Stimulated activated CD8-positive, alpha-beta memory T cell treated with anti-CD3 and anti-CD28 coated beads, Interleukin-12 subunit alpha, Interleukin-12 subunit beta, amount 100 ng/mL, for 1 hour (primary cell): ENCODE measurements at places on chromosomes 5 and 9.

DNA sequence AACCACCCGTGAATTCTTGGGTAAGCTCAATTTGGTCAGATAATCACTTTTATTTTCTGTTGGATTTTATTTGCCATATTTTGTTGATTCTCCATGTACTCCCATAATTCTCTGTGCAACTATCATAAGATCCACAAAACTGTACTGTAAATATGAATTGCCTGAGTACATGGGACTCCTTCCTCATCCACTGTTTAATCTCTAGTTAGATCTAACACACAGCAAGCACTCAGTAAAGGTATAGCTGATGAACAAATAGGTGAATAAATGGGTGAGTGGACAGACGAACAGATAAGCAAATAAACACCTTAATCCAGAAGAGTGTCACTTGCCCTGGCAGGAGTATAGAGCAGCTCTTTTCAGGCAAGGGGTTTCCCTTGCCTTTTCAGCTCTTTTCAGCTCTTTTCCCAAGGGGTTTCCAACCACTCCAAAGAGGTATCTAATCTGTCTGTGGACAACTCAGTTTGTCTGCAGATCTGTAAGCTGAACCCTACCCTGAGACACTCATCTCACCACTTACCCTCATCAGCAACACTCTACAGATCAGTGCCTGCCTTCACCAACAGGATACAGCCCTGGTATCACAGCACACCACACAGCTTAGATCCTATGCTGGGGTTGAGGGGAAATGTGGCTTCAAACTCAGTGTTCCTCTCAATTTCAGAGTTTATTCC, 51.2 kb downstream of the SIL1 start:
- no peak for DNase-seq

DNA sequence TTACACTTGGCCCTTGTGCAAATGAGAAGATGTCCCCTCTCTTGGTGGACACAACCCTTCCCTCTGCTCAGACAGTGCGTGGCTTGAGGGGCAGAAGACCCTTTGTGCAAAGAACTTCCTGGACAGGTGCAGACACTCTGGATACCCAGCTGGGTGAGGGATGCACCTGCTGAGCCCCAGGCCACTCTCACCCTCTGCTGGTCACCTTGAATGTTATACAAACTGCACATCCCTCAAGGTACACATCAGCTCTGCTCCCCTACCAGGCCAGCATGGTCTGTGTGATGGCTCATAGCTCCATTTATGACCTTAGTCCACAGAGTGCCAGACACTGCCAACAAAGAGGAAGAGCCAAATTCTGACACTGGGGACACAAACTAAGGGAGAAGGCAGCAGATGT, 3.1 kb upstream of the DIRAS2 start:
- no peak for DNase-seq

- DNase-seq, result no peak
Observed at GRCh38 chr9:35552837-35553236, 52.2 kb upstream of the TESK1 start.

GRCh38 chr9:34996905-34997279, 7.3 kb downstream of the DNAJB5 start:
- no peak for DNase-seq

- no peak for DNase-seq
Observed at GRCh38 chr5:118314931-118315330, 673.4 kb downstream of the DTWD2 start.

- no peak for DNase-seq
Observed at GRCh38 chr5:6961837-6962635, 248.8 kb downstream of the TENT4A start.

GRCh38 chr5:173786286-173787187, 101.6 kb upstream of the CPEB4 start:
- DNase-seq, result no peak

- DNase-seq, result no peak
Observed at GRCh38 chr5:135502836-135503520, 32.8 kb downstream of the NEUROG1 start.

DNA sequence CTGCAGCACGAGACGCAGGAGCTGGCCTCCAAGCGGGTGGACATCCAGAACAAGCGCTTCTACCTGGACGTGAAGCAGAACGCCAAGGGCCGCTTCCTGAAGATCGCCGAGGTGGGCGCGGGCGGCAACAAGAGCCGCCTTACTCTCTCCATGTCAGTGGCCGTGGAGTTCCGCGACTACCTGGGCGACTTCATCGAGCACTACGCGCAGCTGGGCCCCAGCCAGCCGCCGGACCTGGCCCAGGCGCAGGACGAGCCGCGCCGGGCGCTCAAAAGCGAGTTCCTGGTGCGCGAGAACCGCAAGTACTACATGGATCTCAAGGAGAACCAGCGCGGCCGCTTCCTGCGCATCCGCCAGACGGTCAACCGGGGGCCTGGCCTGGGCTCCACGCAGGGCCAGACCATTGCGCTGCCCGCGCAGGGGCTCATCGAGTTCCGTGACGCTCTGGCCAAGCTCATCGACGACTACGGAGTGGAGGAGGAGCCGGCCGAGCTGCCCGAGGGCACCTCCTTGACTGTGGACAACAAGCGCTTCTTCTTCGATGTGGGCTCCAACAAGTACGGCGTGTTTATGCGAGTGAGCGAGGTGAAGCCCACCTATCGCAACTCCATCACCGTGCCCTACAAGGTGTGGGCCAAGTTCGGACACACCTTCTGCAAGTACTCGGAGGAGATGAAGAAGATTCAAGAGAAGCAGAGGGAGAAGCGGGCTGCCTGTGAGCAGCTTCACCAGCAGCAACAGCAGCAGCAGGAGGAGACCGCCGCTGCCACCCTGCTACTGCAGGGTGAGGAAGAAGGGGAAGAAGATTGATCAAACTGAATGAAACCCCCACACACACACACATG, 654 bp downstream of the PURA start:
- DNase-seq, result no peak

DNA sequence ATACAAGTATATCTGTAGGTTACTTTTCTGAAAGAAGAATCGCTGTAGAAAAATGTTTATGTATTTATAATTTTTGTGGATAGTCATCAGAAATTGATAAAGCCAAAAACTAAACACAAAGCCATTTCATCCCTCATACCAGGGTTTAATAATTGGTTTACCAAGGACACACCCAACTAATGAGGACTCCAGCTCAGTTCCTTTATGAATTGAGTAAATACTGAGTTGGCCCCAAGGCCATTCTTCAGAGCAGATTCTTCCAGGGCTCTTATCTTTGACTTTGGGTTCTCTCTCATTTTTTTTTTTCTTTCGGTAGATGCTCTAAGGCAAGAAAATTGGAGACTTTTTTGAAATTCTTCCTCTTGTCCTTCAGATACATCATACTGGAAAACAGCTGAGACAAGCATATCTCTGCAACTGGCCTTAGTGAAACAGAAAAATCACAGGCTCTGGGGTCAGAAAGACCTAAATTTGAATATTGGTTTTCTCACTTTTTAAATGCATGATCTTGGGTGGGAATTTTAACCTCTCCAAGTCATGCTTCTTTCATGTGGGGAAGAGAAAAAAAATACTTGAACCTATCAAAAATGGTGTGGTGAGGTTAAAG, 401.8 kb downstream of the ARHGEF28 start:
- no peak for DNase-seq

- no peak for DNase-seq
Observed at GRCh38 chr5:31049936-31050704, 143.4 kb upstream of the CDH6 start.

GRCh38 chr5:82912462-82912861, 164.7 kb downstream of the TMEM167A start:
- DNase-seq, result no peak

DNA sequence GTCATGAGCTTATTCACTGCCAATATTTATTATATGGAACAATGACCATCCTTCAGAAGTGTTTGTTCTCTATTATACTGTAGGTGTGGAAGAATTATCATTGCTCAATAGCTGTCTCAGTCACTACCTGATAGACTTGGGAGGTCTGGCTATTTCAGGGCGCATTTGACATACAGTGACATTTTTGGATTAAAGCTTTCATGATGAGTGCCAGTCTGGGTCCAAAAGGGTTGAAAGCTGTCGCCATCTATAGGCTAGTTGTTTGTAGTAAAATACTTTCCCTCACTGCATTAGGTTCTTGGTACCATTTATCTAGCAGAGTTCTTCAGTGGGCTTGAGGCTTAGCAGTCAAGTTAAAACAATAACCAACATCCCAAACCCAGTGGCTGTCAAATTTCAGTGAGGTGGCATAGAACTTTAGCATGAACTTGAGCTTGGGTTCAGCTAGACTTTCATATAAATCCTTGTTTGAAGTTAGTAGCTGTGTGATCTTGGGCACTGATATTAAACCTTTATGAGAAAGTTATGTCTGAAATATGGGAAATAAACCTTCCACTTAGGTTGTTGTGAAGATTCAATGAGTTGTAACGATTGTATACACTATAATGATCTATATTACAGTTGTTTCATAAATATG, 110.5 kb upstream of the CDKN2B start:
- no peak for DNase-seq

DNA sequence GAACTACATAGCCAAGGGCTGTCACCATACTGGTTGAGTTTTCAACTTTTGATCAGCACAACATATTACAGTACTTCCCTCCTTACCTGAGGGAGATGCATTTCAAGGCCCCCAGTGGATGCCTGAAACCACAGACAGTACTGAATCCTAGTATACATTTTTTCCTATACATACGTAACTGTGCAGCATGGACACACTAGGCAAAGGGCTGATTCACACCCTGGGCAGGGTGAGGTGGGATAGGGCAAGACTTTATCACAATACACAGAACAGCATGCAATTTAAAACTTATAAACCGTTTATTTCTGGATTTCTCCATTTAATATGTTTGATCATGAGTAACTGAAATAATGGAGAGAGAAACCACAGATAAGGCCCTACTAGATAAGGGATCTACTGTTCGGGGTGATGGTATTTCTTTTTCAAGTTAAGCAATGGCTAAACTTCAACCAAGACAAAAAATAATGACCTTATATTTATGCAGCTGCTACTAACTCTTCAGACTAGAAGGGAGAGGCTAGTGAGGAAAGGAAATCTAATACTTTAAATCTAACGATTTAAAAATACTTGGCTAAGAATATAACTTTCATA, 186.9 kb upstream of the GNA14 start:
- DNase-seq, result no peak

GRCh38 chr9:21969951-21970799, 24.0 kb downstream of the CDKN2A start:
- no peak for DNase-seq

GRCh38 chr5:91418158-91418557, 35.0 kb upstream of the ARRDC3 start:
- no peak for DNase-seq

DNA sequence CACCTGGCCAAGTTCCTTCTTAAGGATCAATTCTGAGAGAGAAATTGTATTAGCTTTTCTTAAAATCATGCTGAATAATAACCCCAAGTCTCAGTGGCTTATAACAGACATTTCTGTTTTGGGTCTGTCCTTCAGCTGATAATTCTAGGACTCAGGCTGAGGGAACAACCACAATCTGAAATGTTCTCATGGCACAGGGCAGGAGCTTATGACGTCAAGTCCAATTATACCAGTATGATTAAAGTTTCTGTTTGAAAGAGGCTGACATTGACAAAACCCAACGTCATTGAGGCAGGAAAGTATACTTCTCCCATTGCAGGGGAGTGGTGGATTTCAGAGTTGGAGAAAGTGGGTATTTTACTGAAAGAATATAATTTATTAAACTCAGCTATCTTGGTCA, 21.8 kb downstream of the CENPH start:
- DNase-seq, result no peak

GRCh38 chr9:83965350-83966208, 14.4 kb downstream of the HNRNPK start:
- DNase-seq, result no peak

GRCh38 chr5:1405121-1405520, 40.1 kb downstream of the SLC6A3 start:
- DNase-seq, result no peak

DNA sequence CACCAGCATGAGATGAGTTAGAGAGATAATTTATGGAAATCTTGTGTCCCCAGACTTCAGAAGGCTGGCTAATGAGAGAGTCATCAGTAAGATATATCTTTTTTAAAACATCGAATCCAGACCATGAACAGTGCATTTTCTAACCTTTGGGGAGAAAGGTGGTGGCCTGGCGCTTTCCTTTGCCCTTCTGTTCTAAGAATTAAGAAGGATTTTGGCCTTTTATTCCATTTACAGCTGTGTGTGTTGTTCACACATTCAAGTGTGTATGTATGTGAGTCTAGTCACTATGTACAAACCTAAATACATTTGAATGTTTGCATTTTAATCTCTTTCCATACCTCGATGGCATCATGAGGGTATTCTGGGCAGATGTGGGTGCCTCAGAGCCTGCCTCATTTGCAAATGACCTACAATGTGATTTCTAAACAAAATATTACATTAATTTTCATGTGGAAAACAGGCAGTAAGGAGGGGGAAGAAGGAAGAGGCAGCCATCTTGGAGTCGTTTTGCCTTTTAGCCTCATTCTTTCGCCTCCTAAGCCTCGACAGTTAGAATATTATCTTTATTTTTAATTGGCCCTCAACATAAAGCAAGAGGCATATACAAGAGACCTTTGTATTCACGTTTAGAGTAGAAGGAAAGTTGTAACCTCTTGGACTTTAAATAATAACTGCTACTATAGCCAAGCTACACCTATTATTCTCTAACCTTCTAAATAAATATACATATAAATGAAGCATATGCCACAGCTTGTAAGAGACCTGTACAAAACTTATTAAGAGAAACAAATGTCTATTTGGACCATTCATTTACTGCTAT, 125.3 kb upstream of the TMEM161B start:
- DNase-seq, result no peak

GRCh38 chr5:4185127-4185526, 589.5 kb downstream of the IRX1 start:
- DNase-seq, result no peak

- DNase-seq, result no peak
Observed at GRCh38 chr9:77714077-77714549, 66.0 kb upstream of the GNA14 start.

GRCh38 chr5:171562822-171563221, 143.4 kb downstream of the FGF18 start:
- DNase-seq, result no peak

- no peak for DNase-seq
Observed at GRCh38 chr5:34042321-34042720, 692 bp downstream of the C1QTNF3 start.

DNA sequence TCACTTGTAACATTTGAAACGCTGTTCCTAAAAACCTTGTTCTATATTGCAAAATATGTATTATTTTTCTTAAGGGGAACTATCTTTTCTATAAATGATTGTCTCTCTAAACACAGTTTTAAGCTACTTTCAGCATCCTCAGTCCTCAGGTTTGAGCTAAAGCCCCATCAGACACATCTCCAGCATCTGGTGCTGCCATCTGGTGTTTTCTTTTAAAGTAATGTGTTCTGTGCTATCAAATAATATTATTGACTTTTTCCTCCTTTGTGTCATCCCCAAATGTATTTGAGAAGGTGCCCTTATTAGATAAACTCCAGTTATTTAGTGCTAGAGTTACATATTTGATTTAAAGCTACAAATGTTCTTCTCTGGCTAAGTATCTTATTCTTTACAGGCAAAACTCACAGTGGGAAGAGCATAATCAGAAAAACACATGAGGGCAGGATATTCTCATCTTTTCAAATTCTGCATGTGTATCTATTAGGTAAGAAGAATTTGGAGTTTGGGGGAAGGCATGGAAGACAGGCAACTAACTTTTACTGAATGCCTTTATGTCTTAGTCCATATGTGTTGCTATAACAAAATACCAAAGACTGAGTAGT, 27.5 kb downstream of the ZNF474 start:
- no peak for DNase-seq

GRCh38 chr9:12973710-12974109, 198.9 kb downstream of the LURAP1L start:
- DNase-seq, result no peak
